Left forelimb (tissue), 1 donor: ENCODE measurements at places on chromosomes 11 and 22.
A peak's percentile ranks its signal among the peaks of the same experiment; 100 is the strongest.

GRCh38 chr11:18193010-18193409 lies 20.4 kb downstream of the MRGPRX4 start:
- DNase-seq = no peak

- no peak for DNase-seq
Observed at GRCh38 chr22:35643991-35644390, 4.3 kb upstream of the APOL6 start.

DNA sequence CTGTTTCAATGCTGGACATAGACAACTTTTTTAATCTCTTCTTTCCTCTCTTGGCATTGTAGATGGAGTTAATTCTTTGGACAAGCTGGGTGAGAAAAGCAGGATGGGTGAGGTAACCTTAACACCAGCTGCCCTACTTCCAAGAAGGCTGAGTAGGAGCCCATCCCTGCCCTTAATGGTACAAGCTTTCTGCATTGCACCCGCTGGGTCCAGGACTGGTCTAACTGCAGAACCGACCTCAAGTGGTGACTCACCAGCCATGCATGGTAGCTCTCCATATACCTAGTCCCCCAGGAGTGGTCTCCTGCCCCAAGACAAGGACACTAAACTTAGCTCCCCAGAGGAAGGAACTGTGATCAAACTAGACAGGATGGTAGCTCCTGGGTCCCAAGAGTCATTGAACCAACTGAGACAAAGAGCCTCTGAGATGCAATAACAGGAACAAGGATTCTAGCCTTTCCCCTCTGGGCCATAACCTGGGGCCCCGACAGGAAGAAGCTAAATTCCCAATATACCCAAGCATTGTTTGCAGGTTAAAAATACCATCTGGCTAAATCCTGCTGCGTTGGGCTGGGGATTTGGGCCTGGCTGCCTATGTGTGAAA lies 32.1 kb downstream of the RPL27A start:
- no peak for DNase-seq

GRCh38 chr11:92388380-92388779 lies 163.8 kb downstream of the FAT3 start:
- no peak for DNase-seq

GRCh38 chr11:120797143-120797542 lies 226.8 kb upstream of the TBCEL start:
- no peak for DNase-seq

DNA sequence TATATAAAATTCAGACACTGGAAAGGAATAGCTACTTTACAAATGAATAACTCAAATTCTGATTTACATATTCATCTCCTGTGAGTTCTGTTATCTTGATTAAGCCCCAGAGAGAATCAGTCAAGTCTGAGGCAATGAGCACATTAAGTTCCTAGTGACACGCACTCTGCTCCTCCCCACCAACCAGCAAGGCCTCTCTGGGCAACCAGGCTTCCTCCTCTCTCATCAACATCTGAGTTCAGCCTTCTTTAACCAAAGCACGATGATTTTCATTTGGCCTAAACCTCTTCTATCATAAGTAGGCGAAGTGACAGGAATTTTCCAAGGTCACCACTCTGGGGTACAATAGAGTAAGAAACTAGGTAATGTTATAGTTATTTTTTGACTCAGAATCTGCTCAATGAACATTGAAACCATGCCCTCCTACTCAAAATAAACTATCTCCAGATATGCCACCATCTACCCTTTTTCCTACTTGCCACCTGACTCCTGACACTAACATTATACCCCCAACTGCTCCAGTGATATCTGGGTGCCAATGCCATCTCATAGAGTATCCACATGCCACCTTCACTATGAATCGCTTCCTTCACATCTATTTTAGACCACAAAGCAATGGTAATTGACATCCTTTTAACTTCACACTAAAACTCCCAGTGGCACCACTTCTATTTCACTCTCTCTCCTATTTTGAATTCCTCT lies 114.8 kb downstream of the FAM76B start:
- DNase-seq = no peak

- DNase-seq = peak; percentile 57
Observed at GRCh38 chr11:3132831-3133260, 32.3 kb downstream of the OSBPL5 start.

DNA sequence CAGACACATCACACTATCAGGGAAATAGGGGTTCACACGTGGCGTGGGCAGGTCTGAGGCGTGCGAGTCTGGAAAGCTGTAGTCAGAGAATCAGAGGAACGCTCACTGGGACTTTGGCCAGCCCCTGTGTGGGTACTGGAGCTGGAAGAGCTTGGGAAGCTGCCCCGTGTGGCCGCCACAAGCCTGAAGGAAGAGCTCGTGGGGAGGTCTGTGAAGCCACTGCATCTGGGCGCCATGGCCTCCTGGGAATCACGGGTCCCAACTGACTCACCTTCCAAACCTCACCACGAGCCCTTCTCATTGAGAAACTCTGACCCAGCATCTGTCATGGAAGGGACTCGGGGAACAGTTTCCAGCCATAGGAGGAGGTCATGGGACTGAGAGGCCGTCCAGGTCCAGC lies 5.9 kb upstream of the MRGPRF start:
- no peak for DNase-seq

GRCh38 chr11:33687733-33688479 lies 12.7 kb downstream of the C11orf91 start:
- DNase-seq = no peak

DNA sequence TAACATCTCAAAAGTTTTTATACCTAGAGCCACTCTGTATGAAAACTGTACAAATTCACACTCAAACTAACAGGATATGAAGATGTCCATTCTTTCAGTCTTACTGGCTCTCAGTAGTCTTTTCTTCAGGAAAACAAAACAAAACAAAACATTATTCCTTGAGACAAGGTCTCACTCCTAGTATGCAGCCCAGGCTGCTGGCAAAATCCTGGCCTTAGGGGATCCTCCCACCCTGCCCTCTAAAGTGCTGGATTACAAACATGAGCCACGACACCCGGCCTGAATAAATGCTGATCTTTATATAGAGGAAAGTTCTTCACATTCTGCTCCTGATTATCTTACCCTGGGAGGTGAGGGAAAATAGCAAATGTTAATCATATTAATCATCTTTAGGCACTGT lies 5.1 kb downstream of the APOL2 start:
- DNase-seq = no peak

- no peak for DNase-seq
Observed at GRCh38 chr11:132205496-132205895, 835.1 kb downstream of the NTM start.

- no peak for DNase-seq
Observed at GRCh38 chr22:30906411-30906810, 62.2 kb downstream of the MORC2 start.

DNA sequence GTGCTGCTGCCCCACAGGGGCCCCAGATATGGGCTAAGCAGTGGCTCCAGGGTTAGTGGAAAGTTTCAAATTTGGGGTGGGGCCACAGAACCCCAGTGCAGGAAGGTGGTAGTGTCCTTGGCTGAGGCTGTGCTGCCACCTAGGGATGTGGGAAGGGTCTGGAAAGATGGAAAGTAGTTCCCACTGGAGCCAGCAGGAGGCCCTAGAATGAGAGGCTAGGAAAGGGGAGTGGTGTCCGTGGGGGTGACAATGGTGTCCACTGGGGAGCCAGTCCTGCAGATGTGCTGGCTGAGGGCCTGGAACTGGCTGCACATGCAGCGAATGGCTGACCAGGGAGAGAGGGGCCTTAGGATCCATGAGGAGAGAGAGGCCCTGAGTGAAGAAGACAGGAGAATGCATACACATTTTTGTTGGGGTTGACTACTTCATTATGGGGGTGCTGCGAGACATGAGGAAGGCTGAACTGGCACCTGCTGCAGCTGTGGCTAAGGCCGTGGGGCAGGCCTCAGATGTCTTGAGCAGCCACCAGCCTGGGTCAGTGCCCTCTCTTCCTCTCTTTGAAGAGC lies 21.1 kb downstream of the RFPL3 start:
- no peak for DNase-seq

DNA sequence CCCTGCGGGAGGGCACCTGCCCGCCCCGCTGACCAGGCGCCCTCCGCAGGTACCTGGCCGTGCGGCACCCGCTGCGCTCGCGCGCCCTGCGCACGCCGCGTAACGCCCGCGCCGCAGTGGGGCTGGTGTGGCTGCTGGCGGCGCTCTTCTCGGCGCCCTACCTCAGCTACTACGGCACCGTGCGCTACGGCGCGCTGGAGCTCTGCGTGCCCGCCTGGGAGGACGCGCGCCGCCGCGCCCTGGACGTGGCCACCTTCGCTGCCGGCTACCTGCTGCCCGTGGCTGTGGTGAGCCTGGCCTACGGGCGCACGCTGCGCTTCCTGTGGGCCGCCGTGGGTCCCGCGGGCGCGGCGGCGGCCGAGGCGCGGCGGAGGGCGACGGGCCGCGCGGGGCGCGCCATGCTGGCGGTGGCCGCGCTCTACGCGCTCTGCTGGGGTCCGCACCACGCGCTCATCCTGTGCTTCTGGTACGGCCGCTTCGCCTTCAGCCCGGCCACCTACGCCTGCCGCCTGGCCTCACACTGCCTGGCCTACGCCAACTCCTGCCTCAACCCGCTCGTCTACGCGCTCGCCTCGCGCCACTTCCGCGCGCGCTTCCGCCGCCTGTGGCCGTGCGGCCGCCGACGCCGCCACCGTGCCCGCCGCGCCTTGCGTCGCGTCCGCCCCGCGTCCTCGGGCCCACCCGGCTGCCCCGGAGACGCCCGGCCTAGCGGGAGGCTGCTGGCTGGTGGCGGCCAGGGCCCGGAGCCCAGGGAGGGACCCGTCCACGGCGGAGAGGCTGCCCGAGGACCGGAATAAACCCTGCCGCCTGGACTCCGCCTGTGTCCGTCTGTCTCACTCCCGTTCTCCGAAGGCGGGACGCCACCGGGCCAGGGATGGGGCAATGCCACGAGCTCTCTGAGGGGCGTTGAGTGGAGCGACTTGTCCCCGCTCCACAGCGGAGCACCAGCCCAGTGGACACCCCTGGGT lies 1.8 kb downstream of the GALR3 start:
- peak; percentile 65 for DNase-seq

- DNase-seq = no peak
Observed at GRCh38 chr11:133096981-133097380, 435.3 kb downstream of the OPCML start.

- DNase-seq = no peak
Observed at GRCh38 chr22:17804331-17805080, 30.2 kb upstream of the BID start.

DNA sequence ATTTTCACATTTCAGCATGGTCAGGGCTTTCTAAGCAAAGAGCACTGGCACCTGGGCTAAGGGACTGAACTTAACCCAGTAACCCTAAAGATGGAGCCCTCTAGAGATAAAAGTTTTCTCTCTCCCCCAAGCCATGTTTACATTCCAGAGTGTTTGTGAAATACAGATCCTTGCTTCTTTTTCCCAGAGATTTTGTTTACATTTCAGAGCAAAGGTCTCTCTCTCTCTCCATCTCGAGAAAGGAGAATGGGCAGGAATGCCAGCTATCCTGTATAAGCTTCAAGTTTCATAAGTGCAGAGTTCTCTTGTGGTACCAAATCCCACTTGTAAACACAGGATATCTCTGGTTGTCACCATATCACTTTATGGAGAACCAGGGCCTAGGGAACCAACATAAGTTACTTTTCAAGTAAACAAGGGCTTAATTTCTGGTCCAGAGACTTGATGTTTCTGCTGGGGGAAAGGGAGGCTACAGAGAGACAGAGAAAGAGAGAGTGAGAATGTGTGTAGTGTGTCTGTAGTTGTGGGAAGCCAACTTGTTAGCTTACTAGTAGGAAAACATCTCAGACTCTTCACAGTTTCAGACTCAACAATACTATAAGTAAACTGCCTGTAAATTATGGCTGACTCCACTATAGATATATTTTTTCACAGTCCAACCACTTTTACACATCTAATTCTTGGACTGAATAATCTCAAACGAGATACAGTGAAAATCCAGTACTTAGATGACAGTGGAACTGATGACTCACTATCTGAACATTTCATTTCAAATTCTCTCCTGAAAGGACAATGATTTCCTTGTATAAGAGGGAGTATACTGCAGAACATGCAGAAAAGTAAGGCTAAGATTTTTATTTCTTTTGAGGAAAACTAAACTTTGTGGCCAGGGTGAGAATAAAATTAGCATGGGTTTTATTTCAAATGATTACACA lies 76.2 kb downstream of the ARHGAP32 start:
- DNase-seq = no peak

DNA sequence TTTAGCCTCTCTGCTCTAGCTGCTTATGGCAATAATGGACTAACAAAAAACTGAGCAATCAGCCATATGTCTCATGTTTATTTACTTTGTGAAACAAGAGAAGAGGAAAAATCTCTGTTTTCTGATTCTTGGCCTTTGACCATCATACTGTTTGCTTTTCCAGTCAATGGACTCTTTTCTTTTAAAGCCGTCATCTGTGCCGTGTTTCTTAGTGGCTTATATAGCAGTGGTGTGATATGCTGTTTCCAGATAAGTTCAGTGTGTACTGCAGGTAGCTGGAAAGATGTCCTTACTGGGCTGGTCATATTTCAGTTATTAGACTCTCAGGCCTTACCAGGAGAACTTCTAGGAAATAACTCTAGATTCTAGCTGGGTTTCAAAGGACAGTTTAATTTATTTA lies 33.6 kb upstream of the TECTA start:
- no peak for DNase-seq

DNA sequence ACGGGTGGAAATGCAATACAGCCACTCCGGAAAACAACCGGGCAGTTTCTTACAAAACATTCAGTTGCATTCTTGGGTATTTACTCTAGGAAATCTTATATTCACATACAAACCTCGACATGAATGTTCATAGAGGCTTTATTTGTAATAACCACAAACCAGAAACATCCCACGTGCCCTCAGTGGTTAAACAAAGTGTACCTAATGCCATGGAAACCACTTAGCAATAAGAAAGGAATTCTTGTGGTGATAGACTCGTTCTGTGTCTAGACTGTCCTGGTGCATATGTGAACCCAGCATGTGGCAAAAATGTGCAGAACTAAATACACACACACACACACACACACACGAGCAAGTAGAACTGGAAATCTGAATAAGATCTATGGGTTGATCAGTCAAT lies 1073.3 kb downstream of the TBC1D22A start:
- DNase-seq = no peak

DNA sequence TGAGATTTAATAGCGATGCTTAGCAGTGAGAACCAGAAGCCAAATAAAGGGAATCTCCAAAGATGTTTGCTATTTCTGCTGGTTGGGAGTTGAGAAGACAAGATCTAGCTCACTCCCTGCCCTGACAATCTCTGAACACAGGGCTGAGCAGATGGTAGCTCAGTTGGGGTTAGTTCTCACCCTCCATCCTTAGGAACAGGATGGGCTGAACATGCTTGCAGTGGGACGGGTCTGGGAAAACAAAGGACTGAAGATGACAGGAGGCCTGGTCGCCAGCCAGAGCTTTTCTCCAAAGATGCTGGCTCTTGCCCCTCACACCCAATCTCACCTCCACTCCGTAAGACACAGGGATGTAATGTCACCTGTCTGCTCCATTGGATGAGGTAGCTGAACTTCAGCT lies 72.7 kb downstream of the SC5D start:
- DNase-seq = no peak
